ENCODE measurements at places on chromosomes 4 and X. TPM values are rescaled to one million over a fixed set of nuclear protein-coding genes. Genes with fewer than 3 reads are reported as not detected.

GRCh38 chr4:104493081-104493831 is 1.4 kb downstream of the CXXC4 start:
- peak overlapping the region; percentile 93 for H3K27ac ChIP-seq
- H3K36me3 ChIP-seq: no peaks in the 10 kb centered on the region
- H3K4me1 ChIP-seq: no peaks in the 10 kb centered on the region
- H3K27me3 ChIP-seq: no peaks in the 10 kb centered on the region
- DNase-seq: no peak

- no peaks in the 10 kb centered on the region for H3K4me1 ChIP-seq
- H3K4me3 ChIP-seq: no peak overlapping the region
- no peak for DNase-seq
- H3K27me3 ChIP-seq: no peaks in the 10 kb centered on the region
- no peaks in the 10 kb centered on the region for H3K36me3 ChIP-seq
Observed at GRCh38 chrX:11196476-11196875, 85.3 kb downstream of the HCCS start.

DNA sequence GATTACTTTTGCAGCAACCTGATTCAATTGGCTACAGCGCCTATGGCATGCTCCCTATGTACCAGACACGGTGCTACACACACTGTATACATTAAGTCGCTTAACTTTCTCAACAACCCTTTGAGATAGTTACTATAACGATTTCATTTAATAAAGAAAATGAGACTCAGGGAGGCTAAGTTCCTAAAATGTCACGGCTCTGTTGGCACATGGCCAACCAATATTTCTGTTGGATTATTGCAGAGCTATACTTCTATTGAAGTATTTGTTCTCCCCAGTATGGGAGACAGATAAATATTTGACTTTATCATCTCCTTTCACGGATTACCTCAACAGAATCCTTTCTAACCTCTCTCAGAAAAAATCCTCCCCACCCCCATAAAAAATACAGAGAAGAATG is 25.3 kb downstream of the CLNK start:
- H3K27ac ChIP-seq: no peak overlapping the region
- no peaks in the 10 kb centered on the region for H3K4me1 ChIP-seq
- no peak overlapping the region for H3K4me3 ChIP-seq
- no peaks in the 10 kb centered on the region for H3K27me3 ChIP-seq

GRCh38 chr4:83268491-83268890 is 16.1 kb downstream of the COQ2 start:
- H3K4me3 ChIP-seq: no peak overlapping the region
- peaks cover 3% of the 10 kb centered on the region for H3K4me1 ChIP-seq
- H3K27me3 ChIP-seq: no peaks in the 10 kb centered on the region
- H3K36me3 ChIP-seq: no peaks in the 10 kb centered on the region
- no peak overlapping the region for H3K27ac ChIP-seq

DNA sequence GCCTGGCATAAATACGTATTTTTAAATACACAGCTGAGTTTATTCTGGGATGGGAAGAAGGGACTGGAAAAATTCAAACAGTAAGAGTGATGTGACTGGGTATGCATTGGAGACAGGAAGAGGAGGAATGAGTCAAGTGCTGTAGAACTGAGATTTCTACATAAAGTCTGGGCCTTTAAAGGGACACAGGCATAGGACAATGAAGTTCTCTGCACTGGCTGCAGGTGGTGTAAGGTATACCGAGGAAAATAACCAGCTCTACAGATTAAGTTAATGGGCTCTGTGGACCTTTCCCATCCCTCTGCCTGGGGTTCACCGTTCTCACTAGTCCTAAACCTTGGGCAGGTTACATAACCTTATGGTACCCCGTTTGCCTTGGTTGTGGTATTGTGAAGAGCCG is 68.7 kb downstream of the DHX15 start:
- peaks cover 5% of the 10 kb centered on the region for H3K4me1 ChIP-seq
- H3K36me3 ChIP-seq: no peaks in the 10 kb centered on the region
- H3K27me3 ChIP-seq: no peaks in the 10 kb centered on the region
- no peak for DNase-seq

GRCh38 chr4:145936142-145936996 is 2.3 kb downstream of the ZNF827 start:
- peak; percentile 77 for DNase-seq
- no peaks in the 10 kb centered on the region for H3K27me3 ChIP-seq
- no peaks in the 10 kb centered on the region for H3K36me3 ChIP-seq
- peak overlapping the region; percentile 92 for H3K27ac ChIP-seq

- H3K27ac ChIP-seq: no peak overlapping the region
- DNase-seq: no peak
- no peaks in the 10 kb centered on the region for H3K4me1 ChIP-seq
- H3K36me3 ChIP-seq: no peaks in the 10 kb centered on the region
Observed at GRCh38 chrX:10901290-10901633, 209.9 kb upstream of the HCCS start.

DNA sequence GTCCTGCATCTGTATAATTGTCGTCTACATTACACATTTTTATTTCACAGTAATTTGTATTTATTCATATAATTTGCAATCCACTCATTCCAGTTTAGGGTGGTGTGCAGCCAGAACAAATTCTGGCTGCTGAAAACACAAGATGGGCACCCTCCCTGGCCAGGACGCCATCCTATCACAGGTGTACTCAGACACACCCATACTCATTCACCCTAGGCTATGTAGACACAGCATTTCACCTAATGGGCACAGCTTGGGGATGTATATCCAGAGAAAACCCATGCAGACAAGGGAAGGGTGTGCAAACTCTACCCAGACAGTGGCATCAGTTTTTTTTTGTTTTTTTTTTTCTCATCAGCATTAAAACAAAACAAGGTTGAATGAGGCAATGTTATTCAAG is 73.1 kb downstream of the HMGB2 start:
- no peaks in the 10 kb centered on the region for H3K36me3 ChIP-seq
- H3K27ac ChIP-seq: no peak overlapping the region
- no peak overlapping the region for H3K4me3 ChIP-seq
- H3K27me3 ChIP-seq: no peaks in the 10 kb centered on the region

- H3K27ac ChIP-seq: no peak overlapping the region
- H3K36me3 ChIP-seq: no peaks in the 10 kb centered on the region
- no peaks in the 10 kb centered on the region for H3K27me3 ChIP-seq
- H3K4me3 ChIP-seq: no peak overlapping the region
Observed at GRCh38 chr4:65918212-65918611, 247.9 kb upstream of the EPHA5 start.

DNA sequence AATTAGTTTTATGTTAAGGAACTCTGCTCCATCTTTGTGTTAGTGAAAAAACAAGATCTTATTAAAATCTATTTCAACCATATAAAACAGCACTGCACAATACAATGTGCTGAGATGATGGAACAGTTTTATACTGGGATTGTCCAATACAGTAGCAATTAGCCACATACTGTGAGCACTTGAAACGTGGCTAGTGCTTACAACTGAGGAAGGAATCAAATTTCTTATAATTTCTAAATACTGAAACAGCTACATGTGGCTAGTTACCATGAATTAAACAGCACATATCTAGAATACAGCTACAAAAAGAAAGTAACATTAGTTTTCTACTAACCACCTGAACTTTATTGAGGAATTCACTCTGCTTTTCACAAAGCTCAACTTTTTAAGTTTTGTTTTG is 14.7 kb downstream of the NFXL1 start:
- no peak overlapping the region for H3K27ac ChIP-seq
- no peaks in the 10 kb centered on the region for H3K27me3 ChIP-seq
- H3K36me3 ChIP-seq: no peaks in the 10 kb centered on the region
- H3K4me1 ChIP-seq: no peaks in the 10 kb centered on the region
- no peak for DNase-seq

GRCh38 chrX:53362449-53362848 is 60.0 kb downstream of the SMC1A start:
- H3K27me3 ChIP-seq: no peaks in the 10 kb centered on the region
- no peak overlapping the region for H3K27ac ChIP-seq
- DNase-seq: no peak
- no peaks in the 10 kb centered on the region for H3K4me1 ChIP-seq
- H3K36me3 ChIP-seq: no peaks in the 10 kb centered on the region

DNA sequence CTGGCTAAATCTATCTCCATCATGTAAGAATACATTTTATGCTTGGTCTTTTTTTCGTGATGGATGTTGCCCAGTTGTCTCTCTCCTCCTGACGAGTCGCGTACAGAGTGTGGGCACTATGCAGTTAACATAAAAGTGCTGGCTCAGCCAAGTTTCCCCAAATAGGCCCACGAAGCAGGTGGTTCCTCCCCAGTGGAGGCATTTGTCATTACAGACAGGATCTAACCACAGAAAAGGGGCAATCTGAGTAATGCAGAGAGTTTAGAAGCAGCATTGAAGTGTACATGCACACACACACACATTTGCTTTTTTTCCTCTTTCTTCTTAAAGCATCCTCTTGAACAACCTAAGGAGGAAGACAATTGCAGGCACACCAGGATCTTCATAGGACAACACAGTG is 188.7 kb upstream of the VCX start:
- no peaks in the 10 kb centered on the region for H3K27me3 ChIP-seq
- no peak overlapping the region for H3K4me3 ChIP-seq
- no peaks in the 10 kb centered on the region for H3K36me3 ChIP-seq
- H3K27ac ChIP-seq: no peak overlapping the region
- no peak for DNase-seq

DNA sequence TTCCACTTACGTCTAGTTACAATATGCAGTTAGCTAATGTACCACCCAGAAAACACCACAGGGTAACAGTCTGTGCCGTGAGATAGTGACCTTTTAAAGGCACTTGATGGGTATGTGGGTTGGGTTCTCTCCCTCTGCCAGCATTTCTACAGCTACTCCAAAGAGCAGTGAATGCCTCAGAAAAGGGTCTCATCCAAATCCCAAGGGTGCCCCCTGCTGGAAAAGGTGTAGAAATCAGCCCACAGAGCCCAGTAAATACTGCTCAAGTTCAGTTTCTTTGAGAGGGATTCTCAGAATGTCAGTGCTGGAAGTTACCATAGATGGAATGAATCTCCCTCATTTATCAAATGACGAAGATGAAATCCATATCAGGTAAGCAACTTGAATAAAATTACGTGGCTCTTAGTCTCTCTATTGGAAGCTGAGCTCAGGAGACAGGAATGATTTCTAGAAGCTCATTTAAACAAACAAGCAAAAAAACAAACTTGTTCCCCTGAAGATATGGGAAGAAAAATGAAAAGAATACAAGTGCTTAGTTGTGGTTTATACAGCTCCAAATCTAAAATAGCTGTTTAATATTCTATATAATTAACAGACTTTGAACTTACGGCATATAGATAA is 9.5 kb downstream of the RNF175 start:
- no peak overlapping the region for H3K27ac ChIP-seq
- no peaks in the 10 kb centered on the region for H3K36me3 ChIP-seq
- DNase-seq: peak; percentile 67
- H3K4me1 ChIP-seq: no peaks in the 10 kb centered on the region

GRCh38 chr4:73345399-73345975 is 58.6 kb upstream of the ALB start:
- DNase-seq: no peak
- no peak overlapping the region for H3K27ac ChIP-seq
- H3K36me3 ChIP-seq: no peaks in the 10 kb centered on the region
- H3K4me3 ChIP-seq: no peak overlapping the region
- H3K27me3 ChIP-seq: no peaks in the 10 kb centered on the region
- H3K4me1 ChIP-seq: no peaks in the 10 kb centered on the region

- H3K27me3 ChIP-seq: no peaks in the 10 kb centered on the region
- DNase-seq: no peak
- H3K4me3 ChIP-seq: no peak within 1 kb of the TSS
- H3K36me3 ChIP-seq: no peaks in the 10 kb centered on the region
- H3K27ac ChIP-seq: no peak within 1 kb of the TSS
Observed at GRCh38 chrX:54798137-54798536, at the start of gene ITIH6. Gene ITIH6, minus strand, starts transcription at chrX:54798255. Its CDS starts 45 bp downstream, at chrX:54798210.

- no peak overlapping the region for H3K4me3 ChIP-seq
- DNase-seq: no peak
- H3K27me3 ChIP-seq: no peaks in the 10 kb centered on the region
Observed at GRCh38 chr4:179095585-179096221, 1653.5 kb upstream of the AGA start.

DNA sequence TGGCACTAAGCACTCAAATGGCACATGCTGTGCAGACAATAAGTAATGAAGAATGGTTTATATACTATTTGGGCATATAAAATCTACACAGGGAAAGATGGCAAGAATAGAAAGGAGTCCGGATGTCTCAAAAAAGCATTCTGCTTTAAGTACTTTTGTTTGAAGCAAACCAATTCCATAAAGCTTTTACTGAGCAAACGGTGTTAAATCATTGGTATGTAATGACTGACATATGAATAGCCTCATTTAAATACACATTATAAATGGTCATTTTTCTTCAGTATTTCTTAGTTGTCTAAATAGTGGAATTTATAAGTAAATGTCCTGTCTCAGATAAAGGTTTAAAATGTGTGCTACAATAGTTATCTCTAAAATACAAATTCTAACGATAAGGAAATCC is 6.0 kb downstream of the FBXO8 start:
- no peak overlapping the region for H3K27ac ChIP-seq
- no peaks in the 10 kb centered on the region for H3K4me1 ChIP-seq
- no peak overlapping the region for H3K4me3 ChIP-seq
- no peaks in the 10 kb centered on the region for H3K36me3 ChIP-seq
- H3K27me3 ChIP-seq: no peaks in the 10 kb centered on the region

GRCh38 chr4:69859140-69859685 is 732 bp downstream of the SULT1E1 start:
- no peak for DNase-seq
- no peak overlapping the region for H3K27ac ChIP-seq
- H3K36me3 ChIP-seq: no peaks in the 10 kb centered on the region
- no peaks in the 10 kb centered on the region for H3K27me3 ChIP-seq
- no peak overlapping the region for H3K4me3 ChIP-seq
- no peaks in the 10 kb centered on the region for H3K4me1 ChIP-seq

GRCh38 chr4:140659943-140660700 is 91.4 kb upstream of the UCP1 start:
- DNase-seq: no peak
- no peaks in the 10 kb centered on the region for H3K4me1 ChIP-seq
- H3K27me3 ChIP-seq: no peaks in the 10 kb centered on the region
- H3K36me3 ChIP-seq: no peaks in the 10 kb centered on the region

- no peak overlapping the region for H3K4me3 ChIP-seq
- no peak for DNase-seq
- H3K27ac ChIP-seq: no peak overlapping the region
- no peaks in the 10 kb centered on the region for H3K27me3 ChIP-seq
- no peaks in the 10 kb centered on the region for H3K36me3 ChIP-seq
Observed at GRCh38 chrX:18895189-18895951, 88.5 kb downstream of the PHKA2 start.

- no peak for DNase-seq
- H3K27me3 ChIP-seq: no peaks in the 10 kb centered on the region
- H3K36me3 ChIP-seq: no peaks in the 10 kb centered on the region
- no peak overlapping the region for H3K27ac ChIP-seq
- H3K4me1 ChIP-seq: no peaks in the 10 kb centered on the region
Observed at GRCh38 chrX:123171781-123172180, 12.3 kb upstream of the GRIA3 start.

DNA sequence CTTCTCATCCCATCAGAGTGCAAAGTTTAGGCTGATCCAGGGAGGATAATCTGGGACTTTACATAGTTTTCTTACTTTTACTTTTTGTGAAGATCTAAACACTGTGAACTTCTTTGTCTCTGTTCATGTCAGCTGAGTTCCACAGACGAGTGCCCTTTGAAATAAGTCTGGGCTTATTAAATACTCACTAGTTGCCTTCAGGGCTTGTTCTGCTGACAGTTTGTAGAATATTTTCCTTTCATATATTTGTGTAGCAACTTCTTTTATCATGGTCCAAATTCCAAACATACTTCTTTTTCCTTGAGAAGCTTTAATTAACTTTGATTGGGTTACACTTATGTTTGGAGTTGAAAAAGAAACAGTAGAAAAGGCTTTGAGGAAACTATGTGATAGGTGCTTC is 109.6 kb downstream of the SH2D1A start:
- H3K4me3 ChIP-seq: no peak overlapping the region
- no peaks in the 10 kb centered on the region for H3K4me1 ChIP-seq
- no peaks in the 10 kb centered on the region for H3K27me3 ChIP-seq

The PDK3 gene
- total RNA-seq: 56.0 TPM

The POU3F4 gene
- total RNA-seq: not detected

The FGFBP2 gene
- not detected for total RNA-seq

The PABPC1L2B gene
- total RNA-seq: not detected

The MMRN1 gene
- 13.5 TPM for total RNA-seq

The SLC6A8 gene
- 175 TPM for total RNA-seq

The PNMA6F gene
- total RNA-seq: not detected

All from Peyer's patch (tissue), 4 donors.